ENCODE measurements at places on chromosomes 5 and 9.

GRCh38 chr9:75083188-75083970 is 4.6 kb downstream of the NMRK1 start:
- DNase-seq, result no peak

DNA sequence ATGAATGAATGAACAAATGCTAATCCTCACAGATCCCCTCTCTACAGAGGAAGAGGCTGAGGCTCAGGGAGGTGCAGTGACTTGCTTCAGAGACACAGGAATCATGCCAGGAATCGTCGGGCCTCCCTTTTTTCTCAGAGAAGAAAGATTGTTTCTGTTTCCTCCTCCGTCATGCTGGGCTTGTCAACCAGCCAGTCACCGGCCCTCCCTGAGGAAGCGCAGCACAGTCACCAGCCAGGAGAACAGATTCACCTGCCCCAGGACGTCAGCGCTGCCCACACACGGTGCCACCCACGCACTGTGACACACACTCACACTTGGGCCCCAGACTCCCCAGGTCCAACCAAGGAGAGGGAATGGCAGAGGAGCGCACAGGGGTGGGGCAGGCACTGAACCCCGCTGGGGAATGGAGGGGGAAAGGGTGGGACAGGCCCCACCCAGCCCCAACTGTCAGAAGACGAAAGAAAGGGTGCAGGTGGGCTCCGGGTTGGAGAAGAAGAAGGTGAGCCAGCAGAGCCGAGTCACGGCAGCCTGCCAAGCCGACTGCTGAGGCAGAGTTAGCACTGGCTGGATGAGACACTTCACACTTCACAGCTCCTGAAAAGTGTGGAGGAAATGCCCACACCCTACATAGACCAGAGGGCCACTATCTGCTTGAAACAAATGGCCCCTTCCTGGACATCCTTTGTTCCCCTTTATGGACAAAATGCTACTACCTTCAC is 13.8 kb upstream of the ERGIC1 start:
- DNase-seq, result no peak

DNA sequence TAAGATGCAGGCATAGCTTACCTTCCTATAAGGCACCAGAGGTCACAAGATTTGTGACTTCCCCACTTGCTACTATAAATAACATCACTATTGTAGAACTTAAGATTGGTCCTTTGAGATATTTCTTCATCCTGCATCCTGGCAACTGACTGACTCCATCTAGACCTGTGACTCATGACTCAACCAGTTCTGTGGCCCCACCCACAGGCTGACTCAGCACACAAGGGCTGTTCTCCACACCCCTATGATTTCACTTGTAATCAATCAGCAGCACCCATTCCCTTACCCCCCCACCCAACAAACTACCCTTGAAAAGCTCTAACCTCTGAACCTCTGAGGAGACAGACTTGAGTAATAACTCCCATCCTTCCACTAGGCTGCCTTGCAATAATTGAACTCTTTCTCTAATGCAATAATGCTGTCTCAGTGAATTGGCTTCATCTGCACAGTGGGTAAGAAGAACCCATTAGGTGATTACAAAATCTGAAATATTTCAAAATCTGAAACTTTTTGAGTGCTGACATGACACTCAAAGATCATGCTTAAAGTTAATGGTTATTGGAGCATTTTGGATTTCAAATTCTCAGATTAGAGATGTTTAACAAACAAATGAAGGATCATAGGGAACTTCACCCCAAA is 296.7 kb downstream of the ARL15 start:
- DNase-seq, result no peak

GRCh38 chr9:77449240-77450084 is 198.7 kb downstream of the GNA14 start:
- no peak for DNase-seq

- DNase-seq, result no peak
These were observed at the start of gene IDNK for GRCh38 chr9:83622939-83623678. Gene IDNK, plus strand, starts transcription at chr9:83623143. Its CDS starts 29 bp downstream, at chr9:83623172.

DNA sequence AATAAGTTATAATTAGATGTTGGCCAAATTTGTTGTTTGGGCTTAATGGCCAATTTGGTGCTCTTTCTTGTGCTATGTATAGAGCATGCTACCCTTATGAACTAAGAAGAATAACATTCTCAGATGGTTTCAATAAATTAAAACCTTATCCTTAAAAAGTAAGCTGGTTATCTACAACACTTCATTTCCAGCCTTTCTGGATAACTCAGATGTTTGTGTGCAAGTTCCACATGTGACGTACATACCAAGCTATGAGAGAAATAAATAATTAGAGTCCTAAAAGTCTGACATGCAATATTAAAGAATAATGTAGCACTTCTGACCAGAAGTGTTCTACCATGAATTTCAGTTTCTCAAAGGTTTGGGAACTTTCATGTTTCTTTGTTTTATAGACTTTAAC is 11.7 kb downstream of the MTREX start:
- no peak for DNase-seq

- DNase-seq, result no peak
These were observed 129.9 kb upstream of the FER start for GRCh38 chr5:108617467-108618435.

DNA sequence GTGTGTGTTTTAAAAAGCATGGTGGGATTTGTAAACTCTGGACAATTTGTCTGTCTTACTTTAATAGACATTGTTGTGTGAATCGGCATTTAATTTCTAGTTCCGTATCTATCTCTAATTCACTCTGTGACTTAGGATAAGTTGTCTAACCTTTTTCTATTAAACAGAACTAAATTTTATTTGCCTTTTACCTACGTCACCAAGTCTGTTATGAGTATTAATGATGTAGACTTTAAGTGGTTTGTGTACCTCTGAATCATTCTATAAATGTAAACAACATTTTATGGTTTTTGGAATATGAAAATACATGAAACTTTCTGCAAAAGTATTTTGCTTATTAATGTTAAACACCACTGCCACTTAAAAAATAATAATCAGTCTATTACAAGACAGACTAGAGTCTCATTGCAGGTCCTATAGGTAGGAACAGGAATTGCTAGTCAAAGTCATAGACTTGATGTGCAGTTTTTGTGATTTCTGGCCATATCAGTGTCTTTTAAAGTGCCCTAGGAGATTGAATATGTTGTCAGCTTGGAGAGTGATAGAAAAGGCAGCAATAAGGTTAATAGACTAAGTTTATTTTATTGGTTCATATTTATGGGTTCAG is 5.6 kb downstream of the RBM27 start:
- DNase-seq, result no peak

DNA sequence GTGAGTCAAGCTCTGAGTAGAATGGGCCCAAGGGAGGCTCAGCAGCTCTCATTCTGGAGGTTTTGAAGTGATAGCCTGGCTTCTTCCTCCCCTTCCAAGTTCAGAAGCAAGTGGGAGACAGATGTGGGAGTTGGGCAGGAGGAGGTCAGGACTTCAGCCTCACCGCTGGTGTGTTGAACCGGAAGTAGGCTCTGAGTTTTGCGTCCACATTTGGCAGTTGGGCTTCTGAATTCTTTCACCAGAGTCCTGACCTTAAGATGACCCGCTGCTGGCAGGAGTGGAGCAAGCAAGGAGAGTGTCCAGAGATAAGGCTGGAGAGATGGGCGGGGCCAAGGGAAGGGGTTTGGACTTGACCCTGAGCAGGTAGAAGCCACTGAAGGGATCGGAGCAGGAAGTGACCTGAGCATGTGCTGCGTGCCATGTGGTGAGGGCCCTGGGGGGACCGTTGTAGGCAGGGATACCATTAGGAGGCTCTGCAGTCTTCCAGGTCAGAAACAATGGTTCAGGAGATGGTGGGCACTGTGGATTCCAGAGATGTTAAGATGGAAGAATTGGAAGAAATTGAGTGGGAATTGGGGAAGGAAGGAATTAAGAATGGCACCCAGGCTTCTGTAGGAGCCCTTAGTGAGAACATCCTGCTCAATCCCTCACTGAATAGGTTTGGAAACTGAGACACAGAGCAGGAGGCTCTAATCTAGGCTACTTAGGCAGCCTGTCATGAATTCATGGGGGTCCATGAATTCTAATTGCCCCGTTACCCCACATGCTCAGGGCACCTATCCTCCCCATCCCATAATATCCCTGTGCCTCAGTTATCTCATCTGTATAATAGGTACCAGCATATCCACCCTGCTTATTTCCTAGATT is 25.9 kb downstream of the GALNT12 start:
- no peak for DNase-seq

- DNase-seq, result no peak
These were observed 17.5 kb downstream of the TNIP1 start for GRCh38 chr5:151063142-151063989.

DNA sequence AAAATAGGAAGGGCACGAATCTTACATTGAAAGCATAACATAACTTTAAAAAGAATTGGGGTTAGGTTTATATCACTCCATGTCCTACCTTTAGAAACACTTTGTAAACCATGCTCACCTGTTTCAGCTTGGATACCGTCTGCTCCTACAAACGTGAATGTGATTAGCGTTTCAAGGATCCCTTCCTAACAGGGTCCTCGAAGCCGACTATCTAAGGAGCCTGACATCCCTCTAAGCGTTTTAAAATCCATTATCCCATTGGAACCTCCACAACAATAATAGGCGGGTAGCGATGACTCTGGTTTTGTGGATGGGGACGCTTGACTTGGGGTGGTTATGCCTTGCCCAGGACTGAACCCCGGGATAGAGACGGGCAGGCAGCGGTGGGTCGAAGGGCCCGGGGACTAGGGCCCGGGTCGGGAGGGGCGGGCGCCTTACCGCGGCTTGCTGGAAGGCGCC is 937 bp downstream of the SVEP1 start:
- no peak for DNase-seq

- DNase-seq, result peak; percentile 10
These were observed 5.3 kb upstream of the SHOC1 start for GRCh38 chr9:111799915-111800526.

GRCh38 chr5:148810823-148811222 is 15.6 kb upstream of the ADRB2 start:
- no peak for DNase-seq

Measured in NCI-H526 (cell line).